Mammary microvascular endothelial cell (primary cell): ENCODE measurements at places on chromosomes 1 and 21. TPM values are rescaled to one million over a fixed set of nuclear protein-coding genes. Genes with fewer than 3 reads are reported as not detected.

Gene AMY1B
- total RNA-seq, result not detected in 2 replicates

Gene DNM3
- 1.0 and 1.7 TPM in 2 replicates for total RNA-seq

Gene LYSMD1
- 3.3 and 3.6 TPM in 2 replicates for total RNA-seq

Gene ANKRD65
- total RNA-seq, result 0.47 and 0.64 TPM in 2 replicates

Gene EFNA3
- 0.64 and 0.80 TPM in 2 replicates for total RNA-seq

Gene CITED4
- total RNA-seq, result 6.1 and 11.2 TPM in 2 replicates

Gene UBE2Q1
- total RNA-seq, result 34.3 and 36.7 TPM in 2 replicates

Gene LAX1
- total RNA-seq, result 0.15 and 0.27 TPM in 2 replicates

Gene SPATC1L
- total RNA-seq, result 12.0 and 14.5 TPM in 2 replicates

Gene RAP1A
- 35.0 and 47.7 TPM in 2 replicates for total RNA-seq
